Stimulated activated CD8-positive, alpha-beta memory T cell treated with anti-CD3 and anti-CD28 coated beads, Interleukin-15, amount 100 ng/mL, for 24 hours (primary cell): ENCODE measurements at places on chromosomes 12 and 14.

GRCh38 chr12:77072833-77073495 is 7.6 kb upstream of the E2F7 start:
- DNase-seq, result no peak

- no peak for DNase-seq
These were observed 27.6 kb downstream of the RDH12 start for GRCh38 chr14:67729072-67729885.

- no peak for DNase-seq
These were observed 369.8 kb downstream of the CACNA1C start for GRCh38 chr12:2422591-2422990.

- DNase-seq, result no peak
These were observed 631 bp downstream of the RESF1 start for GRCh38 chr12:31959701-31960391.

DNA sequence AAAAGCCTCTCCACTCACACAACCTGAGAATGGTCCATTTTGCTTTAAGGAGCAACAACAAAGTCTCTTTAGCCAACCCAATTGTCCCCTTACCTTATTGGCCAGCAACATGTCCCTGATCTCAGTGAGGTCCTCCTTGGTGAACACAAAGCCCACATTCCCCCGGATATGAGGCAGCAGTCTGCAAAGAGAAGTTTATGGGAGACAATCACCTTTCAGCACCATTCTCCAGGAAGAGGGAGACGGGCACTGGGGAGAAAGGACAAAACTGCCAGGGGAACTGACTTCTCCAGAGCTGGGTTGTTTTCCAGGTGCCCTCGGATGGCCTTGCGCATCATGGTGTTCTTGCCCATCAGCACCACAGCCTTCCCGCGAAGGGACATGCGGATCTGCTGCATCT is 1.9 kb downstream of the RPLP0 start:
- DNase-seq, result no peak

DNA sequence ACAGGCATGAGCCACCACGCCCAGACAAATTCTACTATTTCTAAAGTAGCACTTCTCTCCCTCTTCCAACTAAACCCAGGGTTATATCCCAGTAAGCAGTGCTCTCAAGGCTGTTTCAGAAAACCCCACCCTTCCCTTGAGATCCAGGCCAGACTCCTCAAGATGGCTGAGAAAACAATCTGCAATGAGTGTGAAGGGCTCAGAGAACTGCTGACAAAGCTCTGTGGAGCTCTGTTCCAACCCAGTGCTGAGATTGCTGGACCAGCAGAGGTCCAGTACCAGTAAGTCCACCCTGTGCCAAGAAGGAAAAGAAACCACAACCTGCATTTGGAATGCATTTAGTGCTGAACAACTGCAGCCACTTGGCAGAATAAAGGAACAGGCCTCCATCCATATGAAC is 3.7 kb upstream of the IFFO1 start:
- DNase-seq, result no peak

DNA sequence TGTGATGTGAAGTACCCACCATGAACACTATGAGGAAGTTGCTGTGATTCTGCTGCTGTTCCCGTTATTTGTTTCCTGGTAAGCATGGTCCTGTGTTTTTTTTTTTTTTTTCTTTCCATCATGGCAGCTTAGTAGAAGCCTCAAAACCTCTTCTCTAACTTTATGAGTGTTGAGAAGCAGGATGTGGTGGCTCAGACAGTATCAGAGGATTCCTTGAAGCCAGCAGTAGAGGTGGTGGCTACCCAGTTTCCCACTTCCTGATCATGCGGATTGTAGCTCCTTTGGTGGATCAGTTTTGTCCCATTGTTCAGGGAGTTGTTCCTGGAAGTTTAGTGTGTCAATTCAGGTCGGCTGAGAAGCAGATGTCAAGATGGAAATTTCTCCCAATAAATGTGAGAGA is 175.8 kb downstream of the ATP23 start:
- no peak for DNase-seq

GRCh38 chr14:19800282-19801117 is 3.1 kb upstream of the OR4N2 start:
- DNase-seq, result no peak

- no peak for DNase-seq
These were observed 2.4 kb downstream of the GNG2 start for GRCh38 chr14:51862860-51863259.

DNA sequence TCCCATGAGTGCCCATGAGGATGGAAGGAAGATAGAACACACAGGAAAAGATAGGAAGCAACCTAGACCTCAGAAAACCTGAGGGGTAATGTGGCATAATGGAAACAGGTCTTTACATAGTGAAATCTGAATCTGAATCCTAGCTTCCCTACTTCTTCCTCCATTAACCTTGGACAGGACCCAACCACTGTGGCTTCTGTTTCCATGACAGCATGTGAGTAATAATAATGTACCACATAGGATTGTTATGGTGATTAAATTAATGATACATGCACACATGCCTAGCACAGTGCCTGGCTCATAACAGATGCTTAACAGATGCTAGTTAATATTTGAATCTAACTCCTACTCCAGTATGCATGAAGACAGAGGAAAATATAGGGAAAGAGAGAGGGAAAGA is 11.2 kb downstream of the TTC9 start:
- DNase-seq, result no peak

GRCh38 chr12:131735153-131735456 is 24.2 kb downstream of the SFSWAP start:
- DNase-seq, result no peak

GRCh38 chr14:57390806-57391516 is 575 bp downstream of the NAA30 start:
- DNase-seq, result no peak

DNA sequence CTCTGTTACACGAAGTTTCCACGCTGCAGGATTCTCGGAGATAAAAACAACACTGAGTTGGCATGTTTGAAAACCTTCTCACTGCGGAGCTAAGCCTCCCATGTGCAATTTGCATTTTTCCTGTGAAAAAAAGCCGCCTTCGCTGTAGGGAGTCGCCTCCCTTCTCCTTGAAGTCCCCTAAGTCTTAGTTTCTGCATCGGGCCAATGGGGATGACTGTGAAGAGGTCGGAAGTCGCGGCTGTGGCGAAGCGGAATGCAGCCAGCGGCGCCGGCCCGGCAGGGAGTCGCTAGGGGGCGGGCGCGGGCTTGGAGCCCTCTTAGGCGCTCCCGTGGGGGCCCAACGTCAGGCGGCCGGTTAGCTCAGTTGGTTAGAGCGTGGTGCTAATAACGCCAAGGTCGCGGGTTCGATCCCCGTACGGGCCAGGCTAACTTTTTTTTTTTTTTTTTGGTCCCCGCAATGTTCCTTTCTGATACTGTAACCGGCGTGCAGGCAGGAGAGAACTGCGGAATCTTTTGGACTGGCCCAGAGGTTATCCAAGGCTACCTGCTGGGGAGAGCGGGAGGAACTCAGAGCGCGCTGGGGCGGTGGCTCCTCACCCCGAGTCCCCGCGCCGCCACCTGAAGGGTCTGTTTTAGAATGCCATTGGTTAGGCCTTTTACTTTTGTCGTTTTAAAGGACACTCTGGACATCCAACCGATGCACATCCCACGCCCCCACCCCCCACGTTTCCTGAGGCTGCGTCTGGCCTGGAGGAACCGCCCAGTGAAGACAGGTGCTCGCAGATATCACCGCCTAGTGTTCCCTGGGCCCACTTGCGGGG is 2.6 kb upstream of the ZNF839 start:
- peak; percentile 98 for DNase-seq

DNA sequence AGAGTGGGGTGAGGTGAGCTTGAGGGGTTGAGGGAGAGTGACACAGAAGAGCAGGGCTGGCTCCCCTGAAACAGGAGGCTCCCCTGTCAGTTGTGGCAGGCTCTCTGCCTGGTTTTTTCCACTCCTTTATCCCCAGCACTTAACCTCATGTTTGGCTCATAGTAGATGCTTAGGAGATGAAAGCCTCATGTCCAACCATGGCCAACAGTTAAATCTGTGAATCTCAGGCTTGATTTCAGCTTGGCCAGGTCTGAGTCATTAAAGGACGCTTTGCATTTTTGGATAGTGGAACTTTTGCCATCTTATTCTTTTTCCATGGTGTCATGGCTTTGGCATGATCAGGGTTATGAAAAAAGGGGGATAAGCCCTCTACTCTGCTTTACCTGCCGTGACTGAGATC is 117.2 kb downstream of the CACNA1C start:
- no peak for DNase-seq

DNA sequence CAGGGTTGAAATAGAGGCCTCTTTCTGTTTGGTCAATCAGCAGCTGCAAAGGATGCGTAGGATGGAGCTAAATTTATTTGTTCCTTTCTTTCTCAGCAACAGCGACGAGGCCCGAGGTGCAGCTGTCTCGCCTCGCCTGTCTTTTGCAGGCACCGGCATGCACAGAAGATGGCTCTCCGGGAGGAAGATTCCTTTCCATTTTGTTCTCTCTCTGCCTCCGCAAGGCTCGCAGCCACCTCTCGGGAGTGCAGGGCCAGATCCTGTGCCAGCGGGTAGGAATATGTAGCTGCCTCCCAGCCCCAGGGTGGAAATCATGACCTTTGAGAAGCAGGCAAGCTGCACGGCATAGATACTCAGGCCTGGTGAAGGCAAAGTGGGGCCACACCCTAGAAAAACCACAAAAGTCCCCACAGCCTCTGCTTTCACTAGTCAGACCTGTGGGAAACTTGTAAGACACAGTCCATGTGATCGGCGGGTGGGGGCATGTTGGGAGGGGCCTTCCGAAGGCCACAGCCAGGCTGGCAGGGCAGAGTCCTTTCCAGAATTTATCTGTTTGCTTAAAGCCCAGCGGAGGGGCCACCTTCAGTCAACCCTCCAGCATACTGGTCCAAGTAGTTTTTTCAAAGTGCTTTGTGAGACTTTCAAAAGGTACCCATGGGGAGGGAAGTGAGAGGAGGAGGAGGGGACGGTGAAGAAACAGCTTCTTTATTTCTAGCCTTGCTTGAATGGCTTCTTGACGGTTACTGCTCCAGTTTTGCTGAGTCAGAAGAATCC is at the start of gene MAP1LC3B2:
TSS of gene MAP1LC3B2 (plus strand) at position 220 of the 774 bp plus-strand sequence. CDS start 16,562 bp downstream, outside the sequence.
- DNase-seq, result peak; percentile 41

GRCh38 chr12:132662901-132663755 is 24.0 kb downstream of the POLE start:
- DNase-seq, result no peak

DNA sequence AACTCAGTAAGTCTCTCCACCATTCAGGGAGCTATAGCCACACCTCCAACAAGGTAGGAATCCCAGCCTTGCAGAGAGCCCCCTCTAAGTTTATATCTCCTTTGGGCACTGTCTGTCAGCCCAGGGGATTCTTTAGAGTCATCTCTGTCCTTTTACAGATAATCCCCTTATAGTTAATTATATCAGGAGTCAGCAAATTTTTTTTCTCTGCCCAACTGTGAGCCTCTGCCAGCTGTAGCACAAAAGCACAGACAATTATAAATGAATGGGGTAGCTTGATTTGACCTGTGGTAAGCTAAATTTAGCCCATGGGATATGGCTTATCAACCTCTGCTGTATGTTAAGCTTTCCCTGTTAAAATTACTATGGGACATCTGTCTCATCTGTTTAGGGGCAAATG is 8.3 kb downstream of the CEP128 start:
- DNase-seq, result no peak

- DNase-seq, result no peak
These were observed 684.3 kb downstream of the TMEM121 start for GRCh38 chr14:106210650-106211049.

DNA sequence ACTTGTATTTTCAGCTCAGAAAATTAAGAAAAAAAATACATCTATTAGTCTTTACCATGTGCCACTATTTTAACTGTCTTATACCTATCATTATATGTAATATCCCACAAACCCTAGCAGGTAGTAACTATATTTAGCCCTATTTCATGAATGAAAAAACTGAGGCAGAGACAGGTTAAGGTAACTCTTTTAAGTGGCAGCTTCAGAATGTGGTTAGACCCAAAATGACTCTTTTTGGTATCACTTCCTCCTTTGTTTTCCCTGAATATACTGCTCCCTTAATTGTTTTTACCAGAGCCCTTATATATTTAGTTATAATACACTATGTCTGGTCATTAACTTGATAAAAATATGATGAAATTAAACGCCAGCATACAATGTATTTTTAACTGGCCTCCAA is 235.6 kb upstream of the RPL10L start:
- DNase-seq, result no peak

GRCh38 chr12:76883151-76883550 is 4.3 kb upstream of the CSRP2 start:
- no peak for DNase-seq

DNA sequence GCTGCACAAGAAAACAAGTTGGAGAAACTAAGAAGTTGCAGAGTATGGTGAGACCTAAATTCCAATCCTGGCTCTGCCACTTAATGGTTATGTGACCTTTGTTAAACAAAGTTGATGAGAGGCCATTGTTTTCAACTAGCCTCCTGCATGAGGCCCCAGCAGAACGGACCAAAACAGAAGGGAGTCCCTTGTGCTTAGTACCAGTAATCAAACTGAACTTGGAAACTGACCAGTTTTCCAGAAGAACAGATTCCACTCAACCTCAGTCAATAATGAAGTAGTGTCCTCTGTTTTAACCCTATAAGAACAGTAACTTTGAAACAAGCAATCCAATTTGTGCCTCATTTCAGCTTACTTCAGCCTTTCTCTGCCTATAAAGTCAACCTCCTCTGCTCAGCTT is 69.9 kb downstream of the C12orf56 start:
- no peak for DNase-seq

- no peak for DNase-seq
These were observed 212.9 kb downstream of the NRXN3 start for GRCh38 chr14:78383060-78383459.

DNA sequence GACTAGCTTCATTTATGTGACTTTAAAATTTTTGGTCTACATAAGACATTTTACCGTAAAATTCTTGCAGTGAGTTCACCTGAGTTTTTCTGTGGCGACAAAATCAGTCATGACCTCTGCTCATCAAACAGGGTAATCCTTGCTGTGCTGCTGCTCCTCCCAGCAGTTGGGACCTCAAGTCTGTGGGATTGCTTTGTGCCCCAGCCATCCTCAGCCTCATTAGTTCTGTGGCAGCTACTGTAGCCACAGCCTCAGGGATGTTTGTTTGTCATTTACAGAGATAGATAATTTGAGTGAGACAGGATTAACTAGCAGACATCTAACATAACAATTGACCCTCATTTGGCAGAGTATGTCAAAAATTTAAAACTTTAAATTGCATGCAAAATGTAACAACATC is 357.0 kb downstream of the PCNX1 start:
- DNase-seq, result no peak

DNA sequence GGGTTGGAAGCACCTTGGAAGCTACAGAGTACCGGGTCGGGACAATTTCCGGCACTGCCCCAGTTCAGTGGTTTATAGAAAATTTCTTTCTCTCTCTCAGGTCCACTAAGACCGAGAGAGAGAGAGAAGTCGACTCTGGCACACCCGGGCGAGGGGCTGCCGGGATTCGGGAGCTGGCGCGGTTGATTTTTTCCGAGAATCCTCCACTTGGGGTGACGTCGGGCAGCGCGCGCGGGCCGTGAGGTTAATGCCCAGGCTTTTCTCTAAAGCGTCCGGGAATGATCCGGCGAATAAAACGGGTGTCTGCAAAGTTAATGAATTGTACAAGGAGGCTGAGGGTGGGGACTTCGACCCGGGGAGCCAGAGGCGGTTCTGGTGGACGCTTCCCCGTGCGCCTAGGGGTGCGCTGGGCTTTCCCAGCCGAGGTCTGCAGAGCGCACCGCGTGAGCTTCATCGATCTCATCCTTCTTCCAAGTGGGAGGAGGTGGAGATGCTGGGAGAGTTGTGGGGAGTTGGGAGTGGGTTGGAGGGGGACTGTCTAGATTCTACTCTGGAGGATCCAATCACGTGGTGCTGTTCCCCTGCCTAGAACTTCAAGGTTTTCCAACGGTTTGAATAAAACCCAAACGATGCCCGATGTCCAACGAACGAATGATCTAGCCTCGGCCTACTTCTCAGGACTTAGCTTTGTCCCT is 51.9 kb upstream of the TBX3 start:
- no peak for DNase-seq
